ENCODE measurements at places on chromosomes 1 and 21.

- no peak for DNase-seq
These were observed 2.2 kb upstream of the RNPC3 start for GRCh38 chr1:103523346-103523745.

GRCh38 chr1:54199151-54199764 lies 572 bp downstream of the CYB5RL start:
- DNase-seq = no peak

DNA sequence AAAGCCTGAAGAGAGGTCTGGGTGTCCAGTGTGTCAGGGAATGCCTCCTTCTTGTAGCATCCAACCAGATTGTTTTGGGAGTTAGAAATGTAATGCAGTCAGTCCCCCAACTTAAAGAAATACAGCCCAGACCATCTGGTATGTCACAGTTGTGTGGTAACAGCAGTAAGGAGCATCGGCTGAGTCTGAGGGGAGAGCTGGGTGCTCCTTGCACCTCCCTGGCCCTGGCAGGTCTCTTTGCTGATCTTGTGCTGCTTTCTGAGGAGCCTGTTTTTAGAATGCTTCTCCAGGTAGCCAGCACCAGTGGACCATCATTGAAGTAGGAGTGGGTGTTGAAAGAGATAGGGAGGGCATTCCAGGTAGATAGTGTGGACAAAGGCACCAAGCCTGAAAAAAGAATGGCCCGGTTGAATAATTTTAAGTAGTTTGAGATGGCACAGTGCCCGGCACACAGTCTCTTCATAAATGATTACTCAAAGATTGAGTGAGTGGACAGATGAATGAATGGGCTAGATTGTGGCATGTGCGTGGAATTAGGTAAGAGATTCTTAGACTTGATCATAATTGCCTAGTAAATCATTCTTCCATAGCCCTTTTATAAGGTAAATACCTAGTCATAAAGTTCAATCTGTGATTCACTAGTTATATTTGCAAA lies 46.5 kb downstream of the LAMC1 start:
- no peak for DNase-seq

- DNase-seq = no peak
These were observed 41.6 kb downstream of the MATN1 start for GRCh38 chr1:30681782-30682181.

DNA sequence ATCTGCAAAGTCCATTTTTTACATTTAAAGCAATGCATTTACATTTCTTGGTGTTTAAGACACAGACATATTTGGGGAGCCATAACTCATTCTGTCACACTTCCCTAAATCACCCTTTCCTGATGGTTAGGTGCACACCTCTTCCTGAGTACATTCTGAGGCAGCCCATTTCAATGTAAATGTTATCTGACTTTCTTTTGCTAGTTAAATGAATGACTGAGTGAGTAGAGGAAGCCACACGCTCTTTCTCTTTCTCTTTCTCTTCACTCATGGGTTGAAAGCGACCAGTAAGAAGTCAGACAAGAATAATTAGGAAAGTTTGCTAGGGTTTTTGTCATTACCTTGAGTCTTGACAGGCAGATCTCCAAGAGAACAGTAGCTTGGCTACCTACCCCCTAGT lies 143.1 kb downstream of the S1PR1 start:
- DNase-seq = no peak

- DNase-seq = no peak
These were observed 136.1 kb downstream of the SIPA1L2 start for GRCh38 chr1:232493869-232494268.

DNA sequence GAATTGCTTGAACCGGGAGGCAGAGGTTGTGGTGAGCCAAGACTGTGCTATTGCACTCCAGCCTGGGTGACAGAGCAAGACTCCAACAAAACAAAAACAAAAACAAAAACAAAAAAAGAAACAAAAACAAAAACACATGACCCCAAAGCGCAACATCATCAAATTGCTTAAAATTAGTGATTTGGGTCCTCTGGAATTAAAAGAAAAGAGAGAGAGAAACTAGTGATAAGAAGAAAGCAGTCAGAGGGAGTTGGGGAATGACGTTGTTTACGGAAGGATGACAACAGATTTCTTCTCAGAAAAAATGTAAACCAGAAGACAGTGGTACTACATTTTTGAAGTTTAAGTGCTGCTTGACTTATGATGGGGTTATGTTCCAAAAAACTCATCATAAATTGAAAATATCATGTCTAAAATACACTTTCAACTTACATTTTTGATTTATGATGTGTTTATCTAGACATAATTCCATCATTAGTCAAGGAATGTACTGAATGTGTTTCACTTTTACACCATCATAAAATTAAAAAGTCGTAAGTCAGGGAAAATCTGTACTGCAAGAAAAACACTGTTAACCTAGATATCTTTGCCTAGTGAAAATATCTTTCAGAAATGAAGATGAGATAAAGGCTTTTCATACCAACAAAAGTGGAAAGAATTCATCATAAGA lies 88.0 kb downstream of the MT1HL1 start:
- no peak for DNase-seq

DNA sequence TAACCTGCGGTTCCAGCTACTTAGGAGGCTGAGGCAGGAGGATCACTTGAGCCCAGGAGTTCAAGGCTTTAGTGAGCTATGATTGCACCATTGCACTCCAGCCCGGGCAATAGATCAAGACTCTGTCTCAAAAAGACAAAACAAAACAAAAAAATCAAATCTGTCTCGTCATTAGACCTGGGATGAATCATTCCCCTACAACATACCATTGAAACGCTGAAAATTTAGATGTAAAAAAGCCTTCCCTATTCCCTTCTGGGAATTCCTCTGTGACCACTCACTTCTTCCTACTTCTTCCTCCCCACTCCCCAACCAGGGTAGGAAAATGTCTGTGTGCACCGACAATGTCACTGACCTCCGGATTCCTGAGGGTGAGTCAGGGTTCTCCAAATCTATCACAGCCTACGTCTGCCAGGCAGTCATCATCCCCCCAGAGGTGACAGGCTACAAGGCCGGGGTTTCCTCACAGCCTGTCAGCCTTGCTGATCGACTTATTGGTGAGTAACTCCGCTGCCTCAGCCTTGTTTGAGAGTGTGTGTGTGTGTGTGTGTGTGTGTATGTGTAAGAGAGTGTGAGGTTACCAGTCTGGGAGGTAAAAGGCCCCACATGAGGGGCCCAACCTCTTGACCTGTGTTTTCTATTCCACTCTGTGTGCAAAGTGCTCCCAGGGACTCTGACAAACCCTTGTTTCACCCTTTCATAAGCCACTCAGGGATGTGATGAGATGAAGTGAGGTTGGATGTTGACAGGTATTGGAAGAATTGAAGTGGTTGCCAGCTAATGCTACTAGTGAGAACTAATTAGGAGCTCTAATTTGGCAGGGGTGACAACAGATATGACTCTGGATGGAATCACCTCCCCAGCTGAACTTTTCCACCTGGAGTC lies 16.3 kb upstream of the SARS1 start:
- DNase-seq = no peak

DNA sequence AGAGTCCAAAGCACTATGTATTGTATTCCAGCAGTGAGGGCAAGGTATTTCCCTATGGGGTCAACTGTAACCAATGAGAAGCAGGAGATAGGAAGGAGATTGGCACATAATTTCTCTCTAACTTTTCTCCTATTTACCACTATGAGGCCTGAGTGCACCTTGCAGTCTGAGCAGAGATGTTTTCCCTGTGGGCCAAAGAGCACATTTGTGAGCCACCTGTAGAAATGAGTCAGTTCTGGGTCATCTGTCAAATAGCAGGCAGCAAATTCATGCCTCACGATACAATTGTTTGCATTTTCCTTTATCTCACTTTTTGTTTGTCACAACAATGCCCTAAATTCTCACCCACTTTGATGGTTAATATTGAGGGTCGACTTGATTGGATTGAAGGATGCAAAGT lies 547.2 kb upstream of the NCAM2 start:
- no peak for DNase-seq

DNA sequence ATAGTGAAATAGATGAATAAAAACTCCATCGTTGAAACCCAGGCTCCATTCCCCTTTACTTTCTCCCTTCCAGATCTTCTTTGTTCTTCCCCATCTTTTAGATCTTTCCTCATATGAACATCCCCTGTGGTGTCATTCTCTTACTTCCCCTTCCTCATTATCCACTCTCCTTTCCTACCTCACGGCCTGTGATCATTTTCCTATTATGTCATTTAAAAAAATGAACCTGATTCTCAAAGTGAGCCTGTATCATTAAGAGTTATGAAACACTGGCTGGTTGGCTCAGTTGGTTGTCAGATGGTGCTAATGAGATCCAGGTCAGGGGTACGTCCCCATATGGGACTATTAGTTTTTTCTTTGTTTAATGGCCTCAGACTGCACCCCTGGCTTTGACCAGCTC lies 38.3 kb downstream of the TCEANC2 start:
- no peak for DNase-seq

GRCh38 chr1:181676269-181676668 lies 193.0 kb downstream of the CACNA1E start:
- no peak for DNase-seq

- DNase-seq = peak; percentile 10
These were observed 18.4 kb upstream of the LRRC3 start for GRCh38 chr21:44436958-44437357.

DNA sequence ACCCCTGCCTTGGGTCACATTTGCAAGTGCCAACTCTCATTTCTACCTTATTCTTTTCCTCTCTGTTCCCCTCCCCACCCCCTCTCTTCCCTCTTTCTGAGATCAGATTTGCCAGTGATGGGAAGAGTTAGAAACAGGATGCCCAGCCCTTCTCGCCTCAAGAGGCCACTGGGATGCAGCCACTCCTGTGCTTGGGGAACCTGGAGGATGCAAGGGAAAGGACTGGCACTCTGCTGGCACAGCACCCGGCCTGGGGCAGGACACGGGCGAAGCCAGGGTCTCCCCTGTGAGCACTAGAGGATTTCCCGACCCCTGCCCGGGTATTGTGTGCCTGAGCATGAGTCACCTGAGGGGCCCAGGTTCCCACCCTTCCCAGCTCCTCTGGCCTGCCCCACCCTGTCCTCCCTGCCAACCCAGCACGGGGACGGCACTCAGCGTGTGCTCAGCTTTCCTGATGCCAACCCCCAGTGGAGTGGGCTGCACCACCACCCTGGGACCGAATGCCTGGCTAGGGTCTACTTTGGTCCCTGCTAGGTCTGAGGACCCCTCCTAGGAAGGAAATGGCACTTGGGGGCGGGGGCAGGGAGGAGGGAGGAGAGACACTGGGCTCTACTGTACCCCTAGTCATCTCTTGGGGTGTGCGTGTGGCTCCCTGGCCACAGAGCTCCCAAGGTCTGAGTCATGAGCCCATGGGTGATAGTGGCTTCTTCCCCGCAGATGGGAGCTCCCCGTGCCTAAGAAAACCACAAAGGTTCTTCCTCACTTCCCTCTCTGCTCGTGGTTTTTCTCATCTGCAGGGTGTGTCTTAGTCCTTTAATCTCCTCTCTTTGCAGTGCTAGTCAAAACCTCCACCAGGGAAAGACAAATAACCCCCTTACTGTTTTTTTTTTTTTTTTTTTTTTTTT lies 12.4 kb downstream of the LMNA start:
- no peak for DNase-seq

DNA sequence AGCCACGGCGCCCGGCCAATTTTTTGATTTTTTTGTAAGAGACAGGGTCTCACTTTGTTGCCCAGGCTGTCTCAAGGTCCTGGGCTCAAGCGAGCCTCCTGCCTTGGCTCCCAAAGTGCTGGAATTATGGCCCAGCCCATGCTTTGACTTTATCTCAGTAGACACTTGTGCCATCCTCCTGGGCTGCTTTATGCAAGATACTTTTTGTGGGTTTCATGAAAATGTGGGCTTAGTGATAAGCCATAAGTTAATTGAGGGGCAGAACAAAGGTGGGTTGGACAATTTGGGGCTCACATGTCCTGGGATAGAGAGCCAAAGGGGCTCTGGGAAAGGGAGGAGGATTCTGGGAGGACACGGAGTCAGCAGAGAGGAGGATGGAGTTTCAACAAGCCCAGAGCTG lies 22.0 kb downstream of the ALPL start:
- DNase-seq = no peak

GRCh38 chr1:199857108-199857507 lies 170.4 kb upstream of the NR5A2 start:
- no peak for DNase-seq

GRCh38 chr1:191912517-191912916 lies 245.7 kb upstream of the RGS18 start:
- no peak for DNase-seq

- DNase-seq = no peak
These were observed 109.7 kb downstream of the TGFBR3 start for GRCh38 chr1:91776068-91776794.

DNA sequence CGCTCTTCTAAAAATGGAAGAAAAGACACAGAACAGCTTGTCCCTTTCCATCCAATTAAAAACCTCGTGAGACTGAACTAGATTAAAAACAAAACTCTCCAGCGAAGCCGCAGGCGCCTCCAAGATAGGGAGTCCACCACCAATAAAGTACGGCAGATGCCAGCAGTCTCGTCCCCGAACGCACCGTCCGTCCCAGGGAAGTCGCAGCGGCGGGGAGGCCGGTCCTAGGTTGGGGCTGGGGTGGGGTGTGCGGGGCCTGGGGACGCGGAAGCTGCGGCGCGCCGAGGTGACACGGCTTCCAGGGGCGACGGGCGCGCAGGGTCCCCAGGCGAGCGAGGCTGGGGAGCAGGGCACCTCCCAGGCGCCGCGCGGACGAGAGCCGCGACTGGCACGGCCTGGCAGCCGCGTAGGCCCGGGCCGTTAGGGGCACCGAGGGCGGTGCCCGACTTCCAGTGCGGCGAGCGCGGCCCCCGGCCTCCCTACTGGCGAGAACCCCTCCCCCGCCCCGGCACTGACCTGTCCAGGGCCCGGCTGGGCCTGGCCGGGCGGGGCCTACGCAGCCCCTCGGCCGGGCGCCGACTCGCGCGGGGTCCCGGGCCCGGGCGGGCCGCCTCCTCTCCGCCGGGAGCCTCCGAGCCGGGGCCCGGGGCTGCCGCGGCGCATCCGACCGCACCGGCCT lies 28.3 kb upstream of the A3GALT2 start:
- DNase-seq = no peak

DNA sequence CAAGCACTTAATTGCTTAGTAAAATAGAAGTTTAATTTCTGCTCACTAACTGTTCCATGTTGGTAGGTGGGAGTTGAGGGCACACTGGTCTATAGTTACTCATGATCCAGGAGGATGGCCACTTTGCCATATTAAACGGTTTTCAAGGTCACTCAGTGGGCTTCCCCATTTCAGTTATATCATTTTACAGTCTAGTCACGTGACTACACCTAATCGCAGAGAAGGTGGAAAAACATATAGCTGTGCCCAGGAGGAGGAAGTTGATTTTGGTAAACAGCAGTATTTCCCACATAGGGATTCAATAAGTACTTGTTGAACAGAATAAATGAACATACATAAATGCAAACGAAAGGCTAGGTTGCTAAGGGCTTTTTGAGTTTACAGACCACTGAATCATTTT lies 541.1 kb upstream of the CAMK1G start:
- no peak for DNase-seq

GRCh38 chr1:59427155-59427554 lies 130.3 kb downstream of the FGGY start:
- DNase-seq = no peak

GRCh38 chr1:119099775-119100174 lies 40.7 kb downstream of the WARS2 start:
- DNase-seq = no peak
